Stimulated activated CD4-positive, alpha-beta T cell treated with anti-CD3 and anti-CD28 coated beads, Interleukin-1b, Interleukin-23, amount 100 ng/mL, for 1 hour (primary cell): ENCODE measurements at places on chromosomes 7 and 10.

- no peak for DNase-seq
Measured at GRCh38 chr7:55569269-55569663, 3.0 kb downstream of the VOPP1 start.

DNA sequence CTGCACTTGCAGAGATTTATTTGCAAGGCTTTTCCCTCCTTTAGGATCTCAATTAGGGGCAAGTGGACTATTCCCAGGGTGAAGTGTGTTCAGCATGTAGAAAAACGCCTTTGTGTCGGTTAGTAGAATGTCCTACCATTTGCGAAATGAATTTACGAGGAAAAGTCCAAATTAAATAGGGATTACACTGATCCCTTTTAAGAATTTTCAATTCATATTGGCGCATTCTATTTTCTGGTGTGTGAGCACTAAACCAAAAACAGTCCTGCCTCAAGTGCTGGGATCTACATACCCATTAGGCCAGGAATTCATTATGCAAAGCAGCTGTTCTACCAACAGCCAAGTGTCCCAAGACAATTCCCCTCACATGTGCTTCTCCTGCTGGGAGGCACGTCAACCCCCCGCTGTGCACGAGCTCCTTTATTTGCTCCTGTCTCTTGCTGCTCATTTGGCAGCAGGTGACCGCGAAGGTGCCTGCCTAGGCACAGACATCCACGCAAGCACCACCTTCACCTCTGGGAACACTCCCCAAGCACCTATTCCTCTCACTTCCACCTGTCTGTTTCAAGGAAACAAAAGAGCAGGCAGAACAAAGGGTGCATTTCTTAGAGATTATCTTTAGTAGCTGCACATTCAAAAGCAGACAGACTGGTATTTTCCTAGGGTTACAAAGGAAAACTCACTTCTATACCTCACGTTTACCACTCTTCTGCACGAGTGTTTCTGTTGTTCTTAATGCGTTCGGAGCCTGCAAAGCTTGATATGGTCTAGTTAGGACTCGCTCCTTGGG is 134.6 kb upstream of the FGFR2 start:
- DNase-seq: no peak

GRCh38 chr7:149291036-149291780 is 29.2 kb downstream of the ZNF783 start:
- no peak for DNase-seq

DNA sequence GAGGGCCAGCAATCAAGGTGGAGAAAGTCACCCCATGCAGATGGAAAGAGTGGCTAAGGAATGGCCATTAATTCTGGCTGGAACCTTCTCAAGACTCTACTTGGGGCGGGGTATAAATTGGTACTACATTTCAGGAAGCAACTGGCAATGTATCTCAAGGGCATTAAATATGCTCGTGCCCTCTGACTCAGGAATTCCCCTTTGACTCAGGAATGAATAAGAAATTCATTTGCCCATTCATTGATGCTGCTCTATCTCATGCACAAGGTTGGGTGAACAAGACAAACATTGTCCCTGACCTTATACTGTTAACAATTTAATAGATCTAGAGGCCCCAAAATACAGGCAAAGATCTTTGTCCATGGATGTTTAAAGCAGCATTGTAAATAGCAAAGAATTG is 188.1 kb downstream of the MYOF start:
- no peak for DNase-seq

- DNase-seq: no peak
Measured at GRCh38 chr10:52011118-52011517, 303.0 kb upstream of the DKK1 start.

DNA sequence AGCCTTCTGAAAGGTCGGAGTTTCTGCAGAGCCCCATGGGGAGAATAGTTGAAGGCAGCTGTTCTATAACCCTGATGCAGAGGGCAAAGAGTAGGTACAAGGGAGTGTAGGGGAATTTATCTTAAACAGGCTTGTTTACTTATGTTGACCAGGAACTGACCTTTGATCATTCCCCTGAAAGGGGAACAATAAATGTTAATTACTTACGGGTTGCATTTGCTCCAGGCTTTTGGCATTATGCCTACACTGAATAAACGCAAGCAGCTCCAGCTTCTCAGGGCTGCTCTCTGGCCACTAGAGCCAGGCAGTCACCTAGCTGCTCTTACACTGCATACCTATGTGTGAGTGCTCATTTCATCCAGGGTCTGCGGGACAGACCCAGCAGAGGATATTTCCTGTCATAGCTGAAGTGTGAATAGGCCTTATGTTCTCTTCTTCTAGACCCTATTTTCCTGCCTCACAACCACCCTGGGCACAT is 26.9 kb upstream of the ABCA13 start:
- no peak for DNase-seq

GRCh38 chr7:66183700-66184099 is 21.4 kb upstream of the TPST1 start:
- no peak for DNase-seq

DNA sequence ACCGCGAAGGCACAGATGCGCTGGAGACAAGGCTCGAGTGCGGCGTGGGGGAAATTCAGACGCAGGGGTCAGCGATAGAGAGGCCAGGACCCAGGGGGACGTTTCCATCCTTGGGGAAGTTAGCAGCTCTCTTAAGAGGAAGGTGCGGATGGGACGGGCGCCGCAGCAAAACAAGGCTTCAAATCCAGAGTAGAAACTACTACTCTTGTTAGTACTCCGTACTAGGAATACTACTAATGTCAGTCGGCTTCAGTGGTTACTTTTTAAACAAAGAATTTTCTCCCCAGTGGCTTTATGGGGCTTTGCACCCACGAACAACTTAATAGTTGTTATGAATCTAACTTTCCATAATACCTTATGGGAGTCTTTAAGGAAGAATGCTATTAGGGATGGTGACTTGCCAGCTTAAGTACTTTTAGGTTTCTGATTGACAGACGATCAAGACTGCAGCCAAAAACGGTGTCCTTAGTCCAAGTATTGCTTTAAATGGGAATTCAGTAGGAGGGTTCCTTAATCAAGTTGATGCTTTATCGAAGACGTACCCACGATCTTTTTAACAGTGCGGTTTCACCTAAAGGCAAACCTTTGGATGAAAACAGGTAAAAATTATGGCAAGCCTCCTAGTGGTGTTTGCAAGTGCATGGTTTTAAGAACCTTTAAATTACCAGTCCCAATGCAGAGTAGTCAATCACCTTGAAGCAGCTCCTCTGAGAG is 812 bp upstream of the IDE start:
- no peak for DNase-seq

DNA sequence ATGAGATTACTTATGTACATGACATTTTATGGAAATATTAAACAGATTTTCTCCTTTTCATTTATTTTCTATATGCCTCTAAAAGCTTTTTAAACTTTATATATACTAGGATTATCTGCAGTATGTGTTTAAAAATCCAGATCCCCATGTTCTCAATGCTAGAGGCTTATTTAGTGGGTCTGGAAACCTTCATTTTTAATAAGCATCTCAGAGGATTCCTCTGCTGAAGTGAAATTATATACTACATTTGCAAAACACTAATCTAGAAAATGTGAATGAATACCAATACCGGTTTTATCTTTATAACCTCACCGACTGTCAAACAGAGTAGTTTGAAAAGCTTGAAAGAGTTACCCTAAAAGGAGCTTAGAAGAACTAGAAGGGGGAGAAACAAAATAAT is 863.8 kb upstream of the ZWINT start:
- DNase-seq: no peak

DNA sequence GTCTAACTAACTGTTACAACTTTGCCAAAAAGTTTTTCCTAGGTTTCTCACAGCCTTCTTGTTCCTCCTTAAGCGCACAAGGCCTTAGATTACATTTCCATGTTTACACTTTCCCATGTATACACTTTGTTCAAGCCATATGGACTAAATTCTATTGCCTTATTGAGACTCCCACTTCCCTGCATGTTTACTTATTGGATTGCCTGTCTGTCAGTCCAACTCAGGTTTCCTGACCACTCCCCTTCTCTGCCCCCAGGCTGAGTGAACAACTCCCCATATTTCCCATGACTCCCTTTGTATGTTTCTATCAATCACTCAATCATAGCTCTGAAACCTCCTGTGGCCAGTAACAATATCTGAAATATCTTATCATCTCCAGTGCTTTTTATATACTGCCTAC is 43.0 kb downstream of the SLC25A40 start:
- DNase-seq: no peak

DNA sequence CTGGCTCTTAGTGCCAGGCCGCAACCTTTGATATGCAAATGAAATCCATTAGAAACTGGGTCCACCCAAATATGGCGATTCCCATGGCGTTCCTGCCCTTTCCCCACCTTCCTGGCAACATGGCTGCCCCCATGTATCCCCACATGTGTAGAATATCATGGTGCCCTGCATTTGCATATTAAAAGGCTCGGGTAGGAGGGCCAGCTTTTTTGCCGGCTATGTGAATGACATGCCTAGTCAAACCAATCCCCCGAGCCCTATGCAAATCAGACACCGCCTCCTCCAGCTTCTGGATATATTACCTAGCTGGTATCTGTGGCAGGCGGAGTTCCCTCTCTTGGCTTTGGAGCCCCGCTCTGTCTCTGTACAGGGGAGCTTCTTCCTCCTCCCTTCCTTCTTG is 18.3 kb downstream of the MMS19 start:
- DNase-seq: no peak

- DNase-seq: no peak
Measured at GRCh38 chr10:132881186-132881920, 61.0 kb downstream of the CFAP46 start.

GRCh38 chr7:99363286-99363685 is 11.2 kb upstream of the ARPC1B start:
- DNase-seq: no peak

- no peak for DNase-seq
Measured at GRCh38 chr7:101867265-101867664, 49.8 kb downstream of the CUX1 start.

DNA sequence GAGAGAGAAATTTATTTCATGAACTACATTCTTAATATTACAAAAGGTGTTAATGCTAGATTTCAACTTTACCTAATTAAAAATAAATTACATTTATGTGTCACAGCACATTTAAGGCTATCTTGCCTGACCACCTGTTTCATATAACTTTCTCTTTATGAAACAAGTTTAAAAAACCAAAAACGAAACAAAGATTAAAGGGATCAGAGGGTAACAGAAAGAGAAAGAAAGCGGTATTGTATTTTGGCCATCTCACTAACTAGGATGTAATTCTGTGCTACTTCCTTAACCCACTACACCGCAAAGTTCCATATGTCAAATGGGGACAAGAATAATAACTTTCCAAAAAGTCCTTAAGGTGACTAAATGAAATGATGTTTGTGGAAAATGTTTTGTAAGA is 6.3 kb upstream of the RHOBTB1 start:
- DNase-seq: no peak

DNA sequence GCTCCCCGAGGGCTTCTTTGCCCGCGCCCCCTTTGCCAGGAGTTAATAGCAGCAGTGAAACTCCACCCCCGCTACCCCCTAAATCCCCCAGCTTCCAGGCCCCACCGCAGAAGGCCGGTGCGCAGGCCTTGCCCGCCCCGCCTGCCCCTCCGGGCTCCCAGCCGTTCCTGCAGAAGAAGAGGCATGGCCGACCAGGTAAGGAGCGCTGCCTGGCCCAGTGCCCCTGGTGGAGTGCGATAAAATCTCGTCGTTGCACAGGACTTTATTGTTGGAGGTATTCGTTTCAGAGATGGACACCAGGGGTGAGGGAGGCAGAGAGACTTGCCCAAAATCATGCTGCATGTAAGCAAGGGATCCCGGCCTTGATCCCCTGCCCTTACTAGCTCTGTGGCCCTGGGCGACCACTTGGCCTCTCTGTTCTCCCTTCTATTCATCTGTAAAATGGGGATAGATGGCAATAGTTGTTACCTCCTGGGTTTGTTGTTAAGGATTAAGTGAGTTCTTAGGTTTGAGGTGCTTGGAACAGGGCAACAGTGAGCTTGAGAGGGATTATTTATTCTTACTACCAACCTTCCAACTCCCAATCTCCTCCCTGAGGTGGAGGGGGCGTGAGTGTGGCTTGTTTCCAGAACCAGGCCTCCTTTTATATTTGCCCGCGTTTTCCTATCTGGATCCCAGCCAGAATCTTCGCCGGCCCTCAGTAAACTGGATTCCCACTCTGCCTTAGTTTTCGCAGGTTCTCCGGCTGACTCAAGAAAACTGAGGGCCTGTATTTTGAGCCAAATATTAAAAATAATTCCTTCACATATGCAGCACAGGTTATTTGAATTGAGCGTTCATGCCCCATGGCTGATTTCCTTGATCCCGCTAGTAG is 78.3 kb downstream of the WIPF3 start:
- DNase-seq: no peak

GRCh38 chr10:123309731-123310130 is 155.5 kb downstream of the BUB3 start:
- DNase-seq: no peak

DNA sequence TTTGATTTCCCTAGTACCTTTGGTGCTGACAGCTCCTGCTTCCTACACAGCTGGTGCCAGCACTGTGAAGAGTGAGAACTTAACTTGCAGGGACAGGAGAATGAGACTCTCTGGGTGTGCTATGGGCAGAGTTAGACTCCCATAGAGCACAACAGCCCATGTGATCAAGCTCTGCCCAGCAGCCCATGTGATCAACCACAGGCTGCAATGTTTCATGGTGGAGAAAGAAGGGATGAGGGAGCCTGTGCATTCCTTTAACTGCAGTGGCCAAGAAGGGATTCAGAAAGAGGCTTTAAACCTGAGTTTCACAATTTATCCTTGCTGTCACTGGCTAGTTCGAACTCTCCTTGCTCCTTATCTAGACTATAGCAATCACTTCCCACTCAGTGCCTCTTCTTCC is 10.0 kb upstream of the MEST start:
- DNase-seq: no peak

GRCh38 chr10:20256969-20257368 is 440.7 kb downstream of the PLXDC2 start:
- no peak for DNase-seq

DNA sequence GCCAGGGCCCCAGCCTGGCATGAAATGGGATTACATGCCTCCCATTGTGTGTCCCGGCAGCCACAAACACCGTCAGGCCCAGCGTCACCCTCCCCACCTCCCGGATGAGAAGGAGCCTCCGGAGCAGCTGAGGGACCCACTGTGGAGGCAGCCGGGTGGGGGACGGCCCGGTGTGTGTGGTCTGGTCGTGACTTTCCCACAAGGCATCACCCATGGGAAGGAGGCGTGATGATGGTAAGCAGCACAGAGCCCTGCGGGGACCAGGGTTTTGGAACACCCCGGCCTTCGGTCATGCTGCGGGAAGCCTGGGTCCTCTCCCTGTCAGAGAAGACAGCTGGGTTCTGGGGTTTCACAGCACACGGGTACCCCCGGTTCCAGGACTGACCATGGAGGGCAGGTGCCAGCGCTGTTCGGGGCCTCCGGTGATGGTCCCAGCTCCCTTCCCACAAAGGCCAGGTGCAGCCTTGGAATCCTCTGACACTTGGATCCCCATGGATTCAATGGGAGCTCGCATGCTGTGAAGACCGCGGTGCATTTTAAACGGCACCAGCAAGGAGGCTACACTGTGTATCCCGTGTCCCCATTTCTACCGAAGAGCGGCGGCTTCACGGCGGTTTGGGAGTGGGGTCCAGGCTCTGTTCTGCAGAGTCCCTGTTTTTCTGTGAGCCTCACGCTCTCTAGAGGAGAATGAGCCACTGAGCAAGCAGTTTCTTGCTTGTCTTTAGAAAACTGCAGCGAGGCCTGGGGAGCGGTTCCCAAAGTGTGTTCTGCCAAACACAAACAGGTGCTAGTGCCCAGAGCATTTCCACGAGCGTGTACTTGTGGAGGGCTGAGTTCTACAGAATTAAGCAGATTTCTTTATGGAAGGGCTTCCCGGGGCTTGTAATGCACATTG is 336.0 kb downstream of the ADARB2 start:
- no peak for DNase-seq

GRCh38 chr10:71294091-71294561 is 24.9 kb upstream of the SLC29A3 start:
- DNase-seq: no peak
